ENCODE measurements at places on chromosomes 2 and 18.

- DNase-seq: no peak
Observed at GRCh38 chr18:59867337-59868104, 32.3 kb upstream of the PMAIP1 start.

DNA sequence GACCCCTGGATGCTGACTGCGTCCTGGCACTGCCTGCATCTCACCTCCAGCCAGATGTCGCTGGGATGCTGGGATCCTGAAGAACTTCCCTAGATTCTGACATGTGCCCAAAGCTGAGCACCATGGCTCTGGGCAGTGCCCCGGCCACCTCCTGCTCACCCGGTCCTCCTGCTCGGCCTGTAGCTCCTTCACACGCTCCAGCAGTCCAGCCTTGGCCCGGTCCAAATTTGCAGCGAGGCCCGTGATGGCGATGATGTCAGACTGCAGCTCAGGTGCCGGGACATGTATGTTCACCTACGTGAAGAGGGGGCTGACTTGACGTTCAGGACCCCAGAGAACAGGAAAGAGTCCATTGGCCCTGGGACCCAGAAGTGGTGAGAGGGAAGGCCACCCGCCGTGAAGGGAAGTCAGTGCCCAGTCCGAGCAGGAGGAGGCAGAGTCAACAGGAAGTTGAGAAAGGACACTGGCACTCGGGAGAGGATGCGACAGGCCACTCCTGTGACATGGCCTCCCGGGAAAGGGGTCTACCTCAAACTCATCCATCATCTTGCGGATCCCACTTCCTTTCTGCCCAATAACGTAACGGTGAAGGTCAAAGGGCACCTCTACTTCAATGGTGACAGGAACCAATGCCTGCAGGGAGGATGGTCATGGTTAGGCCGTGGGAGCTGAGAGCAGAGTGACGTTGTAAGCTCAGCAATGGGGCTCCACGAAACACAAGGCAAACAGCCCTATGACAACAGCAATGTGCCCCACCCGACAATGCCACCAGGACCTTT lies 46.7 kb downstream of the ANO7 start:
- no peak for DNase-seq

DNA sequence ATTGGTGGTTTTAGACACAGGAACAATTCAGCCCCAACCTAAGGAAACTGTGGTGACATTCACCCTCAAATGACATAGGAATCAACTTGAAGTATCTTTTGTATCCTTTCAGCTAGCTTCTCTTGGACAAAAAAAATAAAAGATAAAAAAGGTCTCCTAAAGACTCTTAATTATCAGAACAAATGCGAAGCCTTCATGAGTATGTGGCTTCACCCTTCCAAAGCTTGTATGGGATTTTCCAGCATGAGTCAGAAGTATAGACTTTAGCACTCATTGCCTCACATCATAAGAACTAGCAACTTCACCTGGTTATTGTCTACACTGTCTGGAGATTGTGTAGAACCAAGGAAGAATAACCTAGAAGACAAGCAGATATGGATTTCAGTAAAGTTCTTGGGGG lies 135.4 kb downstream of the LAMA3 start:
- DNase-seq: no peak

DNA sequence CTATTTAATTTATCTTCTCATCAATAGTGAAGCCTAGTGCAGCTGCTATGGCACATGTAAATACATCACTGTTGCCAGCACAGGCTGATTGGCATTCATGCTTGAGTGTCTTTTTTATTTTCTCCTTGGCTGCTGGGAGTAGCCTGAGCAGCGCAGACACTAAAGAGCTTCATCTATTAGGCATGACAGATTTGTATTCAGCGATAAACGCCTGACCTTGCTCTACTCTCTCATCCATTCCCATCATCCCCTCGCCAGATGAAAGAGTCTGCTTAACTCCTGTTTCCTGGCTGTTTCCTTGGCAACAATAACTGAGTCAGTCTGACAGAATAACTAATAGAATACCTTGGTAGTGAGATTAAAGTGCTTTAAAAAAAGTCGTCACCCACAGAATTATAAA lies 753.6 kb downstream of the DCC start:
- DNase-seq: no peak

- no peak for DNase-seq
Observed at GRCh38 chr2:5328826-5329225, 363.4 kb upstream of the SOX11 start.

DNA sequence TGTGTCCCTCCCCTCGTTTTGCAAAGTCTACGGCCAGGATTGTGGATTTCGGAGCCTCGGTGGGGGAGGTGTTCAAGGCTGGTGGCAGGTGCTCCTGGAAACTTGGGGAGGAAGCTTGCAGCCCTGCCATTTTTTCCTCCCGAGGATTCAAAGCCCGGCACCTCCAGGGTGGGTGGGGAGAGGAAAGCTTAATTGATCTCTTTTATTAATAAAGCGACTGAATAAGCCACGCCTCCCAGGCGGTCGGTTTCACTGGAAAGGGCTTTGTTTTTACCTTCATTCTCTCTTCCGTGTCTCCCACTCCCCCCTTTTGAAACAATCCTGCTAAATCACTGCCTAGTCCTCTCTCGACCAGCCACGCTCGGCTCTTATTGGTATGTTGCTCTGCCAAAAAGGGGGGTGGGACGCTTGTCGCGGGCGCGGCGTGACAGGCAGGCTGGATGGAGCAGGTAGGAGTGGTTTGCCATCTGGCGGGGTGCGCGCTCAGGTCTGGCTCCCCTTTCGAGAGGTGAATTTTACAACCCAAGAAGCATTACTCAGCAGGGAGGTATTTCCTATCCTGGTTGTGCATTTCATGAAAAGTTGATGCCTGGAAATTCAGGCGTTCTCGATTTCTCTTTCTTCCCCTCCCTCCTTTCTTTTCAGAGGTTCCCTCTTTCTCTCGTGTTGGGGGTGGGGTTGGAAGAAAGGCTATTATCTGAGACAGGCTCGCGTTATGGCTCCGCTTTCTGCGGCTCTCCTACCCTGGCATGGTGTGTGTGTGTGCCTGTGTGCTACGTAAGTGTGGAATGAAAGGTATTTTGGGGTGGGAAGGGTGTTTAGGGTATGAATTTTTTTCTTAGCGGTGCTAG lies 1.4 kb downstream of the NEDD4L start:
- no peak for DNase-seq

DNA sequence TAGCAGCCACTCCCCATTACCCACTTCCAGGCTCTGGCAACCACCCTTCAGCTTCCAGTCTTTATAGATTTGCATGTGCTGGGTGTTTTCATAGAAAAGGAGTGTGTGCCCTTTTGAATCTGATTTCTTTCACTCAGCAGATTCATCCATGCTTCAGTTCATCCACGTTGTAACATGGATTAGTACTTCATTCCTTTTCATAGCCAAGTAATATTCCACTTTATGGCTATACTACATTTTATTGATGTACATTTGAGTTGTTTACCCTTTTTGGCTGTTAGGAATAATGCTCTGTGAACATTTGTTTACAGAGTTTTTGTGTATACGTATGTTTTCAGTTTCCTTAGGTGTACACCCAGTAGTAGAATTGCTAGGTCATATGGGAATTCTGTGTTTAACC lies 205.5 kb upstream of the RAB12 start:
- DNase-seq: no peak

DNA sequence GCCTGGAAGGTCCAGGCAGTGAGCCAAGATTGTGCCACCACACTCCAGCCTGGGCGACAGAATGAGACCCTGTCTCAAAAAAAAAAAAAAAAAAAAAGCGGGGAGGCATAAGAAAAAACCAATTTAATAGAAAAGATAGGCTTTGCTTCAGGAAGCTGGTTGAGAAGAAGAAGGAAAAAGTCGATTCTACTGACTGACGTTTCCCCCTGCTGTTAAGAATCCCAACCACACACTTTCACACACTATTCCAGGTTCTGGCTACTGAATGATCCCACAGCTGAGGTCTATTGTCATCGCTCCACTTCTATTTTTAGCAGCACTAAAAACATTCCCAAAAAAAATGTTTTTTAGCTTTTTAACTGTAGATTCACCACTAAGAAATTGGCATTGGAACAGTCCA lies 6.7 kb upstream of the CHCHD5 start:
- no peak for DNase-seq

DNA sequence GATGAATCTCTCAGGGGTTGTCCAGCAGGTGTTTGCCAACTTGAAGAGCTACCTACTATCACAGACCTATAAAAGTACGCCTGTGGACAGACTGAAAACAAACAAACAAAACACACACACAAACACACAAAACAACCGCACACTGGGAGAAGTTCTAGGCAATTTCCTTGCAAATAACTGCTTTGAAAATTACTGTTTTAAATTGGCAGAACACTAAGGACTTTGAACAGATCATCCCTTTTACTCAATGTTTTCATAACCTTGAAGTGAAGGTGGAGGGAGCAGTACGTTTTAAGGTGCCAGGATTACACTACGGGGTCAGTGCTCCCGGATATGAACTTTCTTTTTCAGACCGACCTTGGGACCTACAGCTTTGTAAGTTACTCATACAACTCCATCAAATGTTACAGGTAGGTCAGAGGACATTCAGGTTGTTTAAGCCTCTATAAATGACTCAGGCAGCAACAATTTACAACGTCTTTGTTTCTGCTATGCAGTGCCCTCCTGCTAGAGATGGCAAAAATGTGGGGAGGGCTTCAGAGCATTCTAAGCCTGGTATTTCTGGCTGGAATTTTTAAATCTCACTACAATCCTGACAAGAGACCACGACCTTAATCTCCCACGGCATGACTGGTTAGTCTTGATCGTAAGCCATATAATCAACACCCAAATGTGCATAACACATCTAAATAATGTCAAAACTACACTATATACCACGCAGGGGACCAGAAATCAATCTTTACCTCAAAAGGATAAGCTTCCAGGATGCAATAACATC lies 1.4 kb upstream of the SLC20A1 start:
- DNase-seq: no peak
